ENCODE measurements at places on chromosomes 13 and 19. TPM values are rescaled to one million over a fixed set of nuclear protein-coding genes. Genes with fewer than 3 reads are reported as not detected.

RANBP3 gene
- 23.0 TPM for polyA plus RNA-seq

SYNGR4 gene
- not detected for polyA plus RNA-seq

IRGC gene
- polyA plus RNA-seq: not detected

GRCh38 chr19:3586707-3587346, 1.5 kb downstream of the GIPC3 start:
- no peak for DNase-seq
- H3K36me3 ChIP-seq: no peaks in the 10 kb centered on the region
- no peak overlapping the region for H3K27ac ChIP-seq

- no peak for DNase-seq
- H3K4me3 ChIP-seq: no peak overlapping the region
- H3K27me3 ChIP-seq: no peaks in the 10 kb centered on the region
- no peaks in the 10 kb centered on the region for H3K36me3 ChIP-seq
These were observed 648.2 kb upstream of the GPC6 start for GRCh38 chr13:92578358-92578757.

- no peak for DNase-seq
- H3K36me3 ChIP-seq: no peaks in the 10 kb centered on the region
- no peaks in the 10 kb centered on the region for H3K4me1 ChIP-seq
- H3K27ac ChIP-seq: peak overlapping the region; percentile 90
- no peak overlapping the region for H3K4me3 ChIP-seq
These were observed 21.1 kb downstream of the FAM187B start for GRCh38 chr19:35207391-35207871.

Data from small intestine (tissue), 16 donors.